ENCODE measurements at places on chromosomes 4 and X.

DNA sequence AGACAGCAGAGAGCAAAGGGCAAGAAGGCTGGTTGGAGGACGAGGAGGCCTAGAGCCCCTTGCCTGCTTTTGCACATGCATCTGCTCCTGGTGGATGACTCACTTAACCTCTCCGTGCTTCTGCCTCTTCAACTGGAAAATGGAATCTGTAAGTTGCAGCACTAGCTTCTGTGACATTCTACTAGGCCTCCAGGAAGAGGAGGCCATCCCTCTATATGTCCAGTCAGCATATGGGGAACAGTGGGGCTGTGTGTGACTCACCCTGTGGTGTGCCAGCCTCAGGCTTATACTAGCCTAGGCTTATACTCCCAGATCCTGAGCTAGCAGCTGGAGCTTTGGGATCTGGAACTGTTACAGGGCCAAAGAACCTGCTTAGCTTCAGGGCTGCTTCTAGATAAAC lies 36.0 kb downstream of the RTL9 start:
- no peak for DNase-seq

DNA sequence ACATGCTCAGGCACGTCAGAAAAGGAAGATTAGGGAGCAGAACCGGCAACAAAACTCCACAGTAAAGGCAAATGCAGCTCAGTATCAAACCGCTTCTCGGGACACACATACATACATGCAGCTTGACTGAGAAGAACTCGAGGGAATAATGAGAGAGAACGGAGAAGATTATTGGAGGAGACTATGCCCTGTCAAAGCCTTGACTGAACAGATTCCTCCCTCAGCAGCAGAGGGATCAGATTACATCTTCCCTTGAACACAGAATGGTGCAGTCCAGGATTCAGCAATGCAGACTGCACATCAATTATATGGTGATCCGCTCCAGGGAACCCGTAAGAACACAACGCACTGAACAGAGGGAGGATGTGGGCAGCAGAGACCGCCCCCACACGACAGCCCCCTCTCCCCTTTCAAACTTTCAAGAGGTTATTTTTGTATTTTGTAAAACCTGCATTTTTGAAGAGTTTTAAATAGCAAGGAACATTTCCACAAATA lies 183.2 kb downstream of the FBXW7 start:
- DNase-seq: peak; percentile 9

DNA sequence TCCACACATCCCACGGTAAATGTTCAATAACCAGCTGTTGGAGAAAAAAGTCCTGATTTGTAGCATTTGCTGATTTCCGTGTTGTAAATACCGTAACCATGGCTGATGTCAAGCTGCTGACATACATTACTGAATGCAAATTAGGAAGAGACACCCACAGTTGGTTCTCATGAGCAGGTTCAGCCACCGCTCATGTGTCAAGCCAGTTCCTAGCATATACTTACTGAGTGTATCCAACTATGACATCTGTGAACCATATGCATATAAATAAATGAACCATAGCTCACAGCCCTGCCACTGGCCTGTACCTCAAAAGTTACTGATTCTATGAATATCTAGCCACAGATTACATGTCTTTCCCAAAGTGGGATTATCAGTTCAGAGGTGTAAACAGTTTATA lies 29.5 kb downstream of the FHDC1 start:
- DNase-seq: no peak

GRCh38 chrX:140092121-140092520 lies 126.8 kb upstream of the CXorf66 start:
- DNase-seq: no peak

GRCh38 chr4:177696438-177696966 lies 254.3 kb upstream of the AGA start:
- no peak for DNase-seq

GRCh38 chr4:10079912-10080588 lies 36.5 kb downstream of the WDR1 start:
- DNase-seq: no peak

- no peak for DNase-seq
Observed at GRCh38 chr4:53601251-53601764, 10.0 kb upstream of the LNX1 start.

GRCh38 chr4:158121161-158121579 lies 51.7 kb downstream of the GASK1B start:
- DNase-seq: no peak

DNA sequence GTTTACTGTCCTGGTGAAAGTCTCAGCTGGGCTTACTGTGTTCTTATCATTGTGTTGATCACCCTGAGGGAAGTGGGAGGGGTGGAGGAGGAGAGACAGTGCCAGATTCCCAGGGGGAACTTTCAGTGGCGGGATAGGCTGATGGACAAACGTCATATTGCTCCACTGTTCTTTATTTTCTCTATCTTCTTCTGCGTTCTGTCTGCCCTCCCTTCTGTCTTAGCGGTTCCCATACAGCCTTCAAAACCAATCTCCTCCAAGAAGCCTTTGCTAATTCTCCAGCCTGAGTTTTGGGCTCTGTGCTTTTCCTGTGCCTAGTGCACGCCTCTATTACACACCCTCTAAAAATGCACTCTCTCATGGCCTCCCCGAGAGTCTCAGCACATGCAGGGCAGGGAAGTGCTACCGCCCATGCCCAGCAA lies 448.7 kb upstream of the FAT1 start:
- DNase-seq: no peak

DNA sequence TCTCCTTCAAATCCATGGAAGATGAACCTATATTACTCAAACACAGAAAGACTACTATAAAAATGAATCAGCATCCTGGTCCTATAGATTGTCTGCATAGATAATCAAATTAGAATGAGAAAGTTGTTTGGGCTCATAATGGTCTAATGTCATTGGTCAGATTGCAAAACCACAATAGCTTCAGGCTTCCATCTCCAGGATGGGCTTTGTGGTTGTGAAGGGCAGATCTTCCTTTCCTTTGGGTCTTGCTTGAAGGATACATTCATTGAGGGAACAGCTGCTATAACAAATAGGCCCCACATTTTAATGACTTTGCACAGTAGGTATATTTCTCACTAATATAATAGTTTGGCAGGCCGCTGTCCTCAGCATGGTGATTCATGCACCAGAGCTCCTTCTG lies 94.3 kb downstream of the REPS2 start:
- DNase-seq: no peak

DNA sequence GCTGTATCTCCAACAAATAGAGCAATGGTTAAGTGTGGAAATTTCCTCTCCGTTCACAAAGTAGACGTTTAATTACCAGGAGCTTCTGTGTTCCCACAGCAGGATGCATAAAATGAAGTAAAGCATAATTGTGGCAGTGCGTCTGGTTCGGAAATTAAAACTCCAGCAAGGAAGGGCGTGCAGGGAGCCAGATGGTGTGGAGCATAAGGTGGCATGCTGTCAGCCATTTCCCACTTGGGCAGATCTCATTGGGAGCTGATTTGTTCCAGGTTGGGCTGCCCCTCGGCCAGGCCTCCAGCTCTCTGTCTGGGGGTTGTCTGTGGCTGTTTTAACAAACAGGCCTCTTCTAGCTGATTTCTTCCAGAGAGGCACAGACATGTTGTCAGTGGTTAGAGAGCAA lies 182.1 kb upstream of the CLNK start:
- DNase-seq: no peak

DNA sequence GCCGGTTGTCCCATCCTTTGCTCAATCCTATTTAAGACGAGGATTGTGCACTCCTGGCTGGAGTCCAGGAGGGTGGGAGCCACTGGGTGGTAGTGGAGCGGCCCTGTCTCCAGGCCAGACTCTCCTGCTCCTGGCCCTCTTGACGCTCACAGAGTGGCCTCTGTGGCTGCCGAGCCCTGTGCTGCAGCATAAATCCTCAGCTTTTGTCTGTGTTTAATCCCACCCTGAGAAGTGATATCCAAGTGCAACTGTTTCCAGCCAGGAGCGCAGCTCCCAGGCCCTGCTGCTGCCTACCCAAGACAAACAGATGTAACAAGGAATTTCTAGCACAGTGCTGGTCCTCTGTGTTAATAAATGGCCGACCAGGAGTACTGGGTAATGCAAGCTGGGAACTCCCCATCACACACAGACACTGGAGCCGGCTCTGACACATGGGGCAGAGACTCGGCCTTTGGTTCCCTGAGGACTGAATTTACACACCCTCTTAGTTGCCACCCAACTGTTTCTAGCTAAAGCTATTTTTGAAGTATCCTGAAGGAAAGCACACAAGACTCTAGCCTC lies 85.3 kb downstream of the GATB start:
- DNase-seq: no peak

DNA sequence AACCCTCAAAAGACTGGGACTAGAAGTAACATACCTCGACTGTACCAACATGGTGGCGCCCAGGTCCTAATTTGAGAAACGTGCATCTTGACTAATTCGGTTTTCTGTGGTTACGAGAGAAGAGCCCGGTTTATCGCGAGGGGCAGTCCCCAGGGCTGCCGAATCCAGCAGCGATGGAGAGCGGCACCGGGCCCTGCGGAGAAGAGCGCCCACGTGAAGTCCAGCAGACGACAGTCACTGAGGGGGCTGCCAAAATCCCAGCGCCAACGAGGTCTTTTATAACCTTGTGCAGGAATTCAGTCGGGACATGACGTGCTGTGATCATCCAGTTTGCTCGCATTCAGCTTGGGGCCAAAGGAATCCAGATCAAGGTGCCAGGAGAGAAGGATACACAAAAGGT lies 187.5 kb upstream of the SLITRK2 start:
- DNase-seq: no peak

DNA sequence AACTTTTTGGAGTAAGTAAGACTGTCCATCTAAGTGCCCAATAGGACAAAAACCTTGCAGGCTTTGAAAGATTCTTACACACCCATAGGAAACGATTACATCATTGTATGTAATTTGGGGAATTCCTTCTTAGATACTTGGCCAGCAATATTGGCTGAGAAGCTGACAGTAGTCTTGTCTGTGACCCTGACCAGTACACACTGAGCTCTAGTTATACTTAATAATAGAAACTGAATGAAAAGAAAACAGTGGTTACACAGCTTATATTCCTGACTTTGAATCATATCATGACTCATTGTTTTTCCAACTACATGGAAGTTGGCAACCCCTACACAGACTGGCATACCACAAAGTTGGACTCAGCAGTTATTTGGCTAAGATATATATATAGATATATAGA lies 7.1 kb upstream of the TLR2 start:
- DNase-seq: no peak

DNA sequence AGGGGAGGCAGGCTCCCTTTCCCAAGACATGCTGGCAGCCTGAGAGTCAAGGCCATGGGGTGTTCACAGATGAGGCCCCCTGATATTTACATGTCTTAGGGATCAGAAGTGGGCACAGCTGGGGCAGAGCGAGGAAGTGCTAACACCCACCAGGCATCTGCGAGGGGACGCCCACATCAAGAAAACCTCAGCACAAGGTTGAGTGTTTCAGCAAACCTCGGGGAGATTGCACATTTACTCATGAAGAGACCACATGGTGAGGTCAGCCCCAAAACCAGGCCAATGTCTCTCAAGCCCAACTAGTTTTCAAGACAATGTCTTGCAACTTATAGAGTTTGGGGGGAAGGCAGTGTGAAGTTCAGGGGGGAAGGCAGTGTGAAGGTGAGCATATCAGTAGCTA lies 55.2 kb downstream of the CLNK start:
- no peak for DNase-seq

DNA sequence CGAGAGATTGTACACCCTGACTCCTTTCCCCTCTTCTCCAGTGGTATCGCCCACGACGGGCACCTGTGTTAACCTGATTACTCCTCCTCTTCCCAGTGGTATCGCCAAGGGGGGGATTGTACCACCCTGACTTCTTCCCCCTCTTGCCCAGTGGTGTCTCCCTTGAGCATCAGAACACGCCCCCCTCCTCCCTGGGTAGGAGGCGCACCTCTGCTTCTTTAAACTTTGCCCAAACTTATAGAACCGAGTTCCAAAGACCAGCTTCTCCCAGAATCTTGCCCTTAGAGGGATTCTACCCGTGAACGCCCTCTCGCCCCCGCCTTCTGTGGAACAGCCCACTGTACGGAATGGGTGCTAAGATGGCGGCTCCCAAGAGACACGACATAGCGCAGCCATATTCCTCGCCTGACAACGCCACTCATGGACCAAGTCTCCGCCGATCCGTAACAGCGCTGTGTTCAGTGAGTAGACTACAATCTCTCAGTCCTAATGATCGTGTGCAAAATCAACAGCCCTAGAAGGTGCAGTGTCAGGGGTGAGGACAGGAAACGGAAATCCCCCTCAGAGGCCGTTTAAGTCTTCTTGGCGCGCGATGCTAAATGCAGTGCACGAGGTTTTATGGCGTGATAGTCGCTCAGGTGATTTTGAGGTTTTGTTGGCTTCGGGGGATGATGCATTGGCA lies 4.2 kb upstream of the ZNF157 start:
- peak; percentile 12 for DNase-seq

GRCh38 chrX:22383988-22384387 lies 111.3 kb downstream of the CBLL2 start:
- no peak for DNase-seq

GRCh38 chrX:72117636-72118210 lies 14.0 kb downstream of the RTL5 start:
- DNase-seq: no peak

- DNase-seq: no peak
Observed at GRCh38 chr4:174996079-174996478, 77.9 kb downstream of the ADAM29 start.

DNA sequence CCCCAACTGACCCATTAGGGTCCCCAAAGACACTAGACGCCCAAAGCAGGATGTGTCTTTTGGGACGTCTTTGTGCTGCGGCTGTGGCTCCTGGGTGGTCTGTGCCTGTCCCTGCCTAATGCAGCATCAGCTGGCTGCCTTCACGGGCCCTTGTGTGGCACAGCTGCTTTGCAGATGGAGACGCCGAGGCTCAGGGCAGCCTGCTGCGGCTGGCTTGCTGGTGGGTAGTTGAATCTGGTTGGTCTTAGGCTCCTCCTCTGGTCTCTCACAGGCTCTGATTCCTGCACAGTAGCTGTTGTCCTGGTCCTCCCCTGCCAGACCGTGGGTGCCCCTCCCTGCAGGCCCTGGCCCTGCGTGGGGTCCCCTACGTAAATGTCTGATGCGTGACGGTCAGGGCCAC lies 8.1 kb downstream of the CPZ start:
- no peak for DNase-seq

GRCh38 chrX:53587795-53588420 lies 98.6 kb downstream of the HUWE1 start:
- no peak for DNase-seq

DNA sequence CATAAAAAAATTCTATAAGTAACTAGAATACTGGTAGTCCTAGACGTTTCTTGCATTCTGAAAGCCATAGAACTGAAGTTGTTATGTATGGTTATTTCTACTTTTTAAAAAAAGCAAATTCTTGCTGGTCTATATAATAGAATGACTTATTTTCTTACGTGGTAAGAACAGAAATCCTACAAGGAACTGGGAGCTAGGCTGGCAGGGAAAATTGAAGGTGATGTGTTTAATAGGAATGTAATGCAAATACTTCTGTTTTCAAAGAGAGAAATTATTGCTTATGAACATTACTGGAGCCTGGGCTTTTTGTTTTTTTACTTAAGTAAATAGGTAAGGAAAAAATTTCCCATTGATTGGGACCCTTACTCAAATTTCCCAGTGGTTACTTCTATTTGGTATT lies 8.9 kb downstream of the CCNA2 start:
- no peak for DNase-seq

GRCh38 chr4:181956512-181956911 lies 286.7 kb upstream of the TENM3 start:
- no peak for DNase-seq
